ENCODE measurements at places on chromosomes 13 and 19.
A peak's percentile ranks its signal among the peaks of the same experiment; 100 is the strongest.

DNA sequence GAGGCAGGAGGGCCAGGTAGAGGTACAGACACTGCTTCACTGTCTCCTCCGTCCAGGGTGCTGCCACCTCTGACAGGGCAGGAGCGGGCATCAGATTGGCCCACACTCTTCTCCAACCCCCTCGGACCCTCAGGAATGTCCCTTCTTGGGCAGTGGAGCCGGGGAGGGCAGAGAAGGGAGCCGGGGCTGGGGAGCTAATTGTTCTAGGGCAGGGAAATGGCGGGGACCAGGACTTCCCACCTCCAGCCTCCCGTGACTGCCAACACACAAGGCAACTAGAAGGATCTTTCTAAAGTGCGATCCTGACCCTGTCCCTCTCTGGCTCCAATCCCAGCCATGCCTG lies 10.1 kb upstream of the RSPH6A start:
- DNase-seq = no peak

DNA sequence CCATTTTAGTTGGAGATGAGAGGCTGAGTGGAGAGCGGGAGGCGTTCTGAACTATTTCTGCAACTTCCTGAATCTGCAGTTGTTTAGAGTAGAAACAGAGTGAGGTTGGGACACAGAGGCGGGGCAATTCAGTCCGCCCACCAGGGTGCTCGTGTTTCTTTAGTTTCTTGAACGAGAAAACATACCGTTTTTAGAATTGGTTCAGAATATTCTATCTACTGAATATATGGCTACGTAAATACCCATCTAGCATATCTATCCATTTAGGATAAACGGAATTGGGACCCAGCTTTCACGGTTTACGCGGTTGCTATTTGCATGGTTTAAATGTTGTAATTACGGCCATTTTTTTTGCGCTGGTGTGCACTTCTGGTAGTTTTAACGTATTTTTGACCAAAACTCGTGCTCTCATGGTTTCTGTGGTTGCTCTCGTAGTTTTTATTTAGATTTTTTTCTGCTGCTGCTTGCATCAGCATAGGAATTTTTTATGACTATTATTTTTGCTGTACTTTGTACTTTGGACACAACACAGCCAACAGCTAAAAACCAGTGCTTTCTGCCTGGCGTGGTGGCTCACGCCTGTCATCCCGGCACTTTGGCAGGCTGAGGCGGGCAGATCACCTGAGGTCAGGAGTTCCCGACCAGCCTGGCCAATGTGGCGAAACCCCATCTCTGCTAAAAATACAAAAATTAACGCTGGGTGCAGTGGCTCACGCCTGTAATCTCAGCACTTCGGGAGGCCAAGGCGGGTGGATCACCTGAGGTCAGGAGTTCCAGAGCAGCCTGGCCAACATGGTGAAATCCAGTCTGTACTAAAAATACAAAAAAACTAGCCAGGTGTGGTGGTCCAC lies 32.7 kb downstream of the TIMM13 start:
- DNase-seq = no peak

- DNase-seq = no peak
Measured at GRCh38 chr13:37534676-37535075, 63.9 kb downstream of the POSTN start.

DNA sequence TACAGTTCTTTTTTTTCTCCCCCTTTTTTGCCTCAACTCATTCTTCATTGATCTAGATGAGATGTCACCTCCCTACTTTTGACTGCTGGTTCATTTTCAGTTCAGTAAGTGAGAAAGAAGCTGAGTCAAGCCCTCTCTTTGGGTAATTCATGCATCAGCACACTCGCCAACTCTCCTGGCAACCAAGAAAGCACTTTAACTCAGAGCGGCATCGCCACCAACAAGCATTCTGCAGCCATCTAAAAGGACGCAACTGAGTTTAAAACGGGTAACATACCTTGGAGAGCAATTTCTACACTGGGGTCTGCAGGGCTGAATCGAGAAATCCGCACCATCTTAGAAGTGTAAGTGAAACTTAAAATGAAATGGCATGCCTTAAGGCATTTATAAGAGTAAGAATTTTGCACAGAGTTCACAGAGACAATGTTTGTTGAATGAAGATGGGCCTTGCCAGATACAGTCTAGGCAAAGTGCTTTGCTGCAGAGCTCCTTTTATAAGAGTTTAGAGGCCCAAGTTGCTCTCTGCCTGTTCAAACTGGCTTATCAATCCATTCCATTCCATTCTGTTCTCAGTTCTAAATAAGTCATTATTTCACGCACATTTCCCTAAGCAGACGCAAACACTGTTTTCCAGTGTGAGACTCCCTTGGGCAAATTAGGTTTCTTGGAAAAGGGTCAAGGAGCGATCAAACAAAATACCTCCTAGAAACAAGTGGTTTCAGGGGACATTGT lies 338.0 kb downstream of the ENOX1 start:
- DNase-seq = no peak

DNA sequence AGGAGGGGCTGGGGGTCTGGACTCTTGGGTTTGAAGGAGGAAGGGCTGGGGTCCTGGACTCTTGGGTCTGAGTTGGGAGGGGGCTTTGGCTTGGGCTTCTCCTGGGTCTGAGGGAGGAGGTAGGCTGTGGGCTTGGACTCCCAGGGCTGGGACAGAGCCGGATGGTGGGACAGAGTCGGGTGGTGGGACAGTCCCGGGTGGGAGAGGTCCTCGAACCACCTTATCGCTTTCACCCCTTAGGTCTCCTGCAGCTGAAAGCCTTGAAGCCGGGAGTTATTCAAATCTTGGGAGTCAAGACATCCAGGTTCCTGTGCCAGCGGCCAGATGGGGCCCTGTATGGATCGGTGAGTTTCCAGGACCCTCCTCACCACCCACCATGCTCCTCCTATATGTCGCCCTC lies 1.4 kb downstream of the FGF21 start:
- DNase-seq = no peak

DNA sequence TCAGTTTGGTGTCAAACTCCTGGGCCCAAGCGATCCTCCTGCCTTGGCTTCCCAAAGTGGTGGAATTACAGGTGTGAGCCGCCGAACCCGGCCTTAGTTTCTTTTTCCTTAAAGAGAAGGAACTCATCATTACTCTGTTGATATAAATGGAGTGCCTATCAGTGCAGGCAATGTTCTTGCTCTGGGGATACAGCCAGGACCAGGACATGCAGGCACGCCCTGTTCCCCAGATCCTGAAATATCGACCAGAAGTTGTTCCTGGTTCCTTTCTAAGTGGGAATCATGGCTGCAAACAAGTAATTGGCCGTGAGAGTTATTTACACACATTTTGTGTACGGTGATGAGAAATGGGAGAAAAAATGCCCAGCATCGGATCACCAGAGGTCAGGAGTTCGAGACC lies 8.4 kb downstream of the DNM2 start:
- DNase-seq = no peak

GRCh38 chr13:108113407-108113806 lies 101.9 kb downstream of the LIG4 start:
- no peak for DNase-seq

GRCh38 chr19:13063461-13064091 lies 39.1 kb downstream of the LYL1 start:
- no peak for DNase-seq

GRCh38 chr19:11046605-11047354 lies 42.5 kb upstream of the LDLR start:
- DNase-seq = no peak

DNA sequence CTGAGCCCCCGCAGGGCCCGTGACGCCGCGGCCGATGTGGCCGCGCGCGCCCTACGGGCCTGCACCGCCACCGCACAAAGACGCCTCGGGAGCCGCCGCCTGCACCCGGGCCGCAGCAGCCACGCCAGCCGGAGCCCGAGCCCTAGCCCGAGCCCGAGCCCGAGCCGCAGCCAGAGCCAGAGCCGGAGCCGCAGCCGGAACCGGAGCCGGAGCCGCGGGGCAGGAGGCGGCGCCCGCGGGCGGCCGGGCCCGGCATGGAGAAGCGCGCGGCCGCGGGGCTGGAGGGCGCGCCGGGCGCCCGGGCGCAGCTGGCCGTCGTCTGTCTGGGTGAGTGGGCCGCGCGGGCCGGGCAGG lies 379 bp downstream of the LRP3 start:
- DNase-seq = no peak

DNA sequence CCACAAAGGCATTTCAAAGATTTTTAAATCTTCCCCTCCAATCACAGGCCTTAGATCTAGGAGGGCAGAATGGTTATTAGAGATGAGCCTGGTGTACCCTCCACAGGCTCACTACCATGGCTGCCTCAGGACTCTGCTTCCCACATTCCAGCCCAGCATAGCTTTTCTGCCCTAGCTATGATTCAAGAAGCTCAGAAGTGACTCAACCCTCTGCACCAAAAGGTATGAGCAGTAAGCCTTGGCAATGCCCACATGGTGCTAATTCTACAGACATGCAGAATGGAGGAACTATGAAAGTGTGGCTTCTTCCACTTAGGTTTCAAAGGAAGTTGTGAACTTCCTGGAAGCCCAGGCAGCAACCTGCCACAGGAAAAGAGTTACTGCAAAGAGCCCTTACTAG lies 786.2 kb downstream of the SLITRK6 start:
- DNase-seq = no peak

- DNase-seq = no peak
Measured at GRCh38 chr19:13984875-13985741, 21.0 kb downstream of the RFX1 start.

GRCh38 chr13:23203516-23203915 lies 22.7 kb downstream of the SGCG start:
- DNase-seq = no peak

DNA sequence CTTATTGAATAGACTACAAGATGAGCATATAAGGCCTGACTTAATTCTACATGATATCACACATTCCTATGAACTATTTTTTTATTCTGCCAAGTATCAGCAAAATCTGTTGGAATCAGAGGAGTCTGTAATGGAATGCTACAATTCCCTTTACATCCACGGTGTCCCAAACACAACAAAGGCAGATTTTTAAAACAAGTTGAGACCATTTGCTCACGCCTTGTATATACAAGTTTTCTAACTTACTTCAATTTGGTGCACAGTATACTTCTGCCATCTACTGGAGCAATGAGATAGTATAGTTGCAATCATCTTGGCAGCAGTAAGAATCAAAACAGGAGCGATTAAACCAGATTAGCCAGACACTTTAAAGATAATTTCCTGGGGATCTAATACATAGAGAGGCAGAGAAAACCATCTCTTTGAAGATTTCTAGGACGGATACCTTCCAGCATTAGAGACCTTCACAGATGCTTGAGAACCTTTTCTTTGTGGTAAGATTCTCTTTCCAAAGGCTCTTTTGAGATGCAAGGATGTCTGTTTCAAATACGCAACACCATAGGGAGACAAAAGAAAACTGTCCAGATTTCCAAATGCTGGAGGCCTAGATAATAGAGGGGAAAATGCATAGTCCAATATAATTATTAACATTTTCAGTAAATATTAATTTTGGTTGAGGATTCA lies 302.0 kb upstream of the MIR17HG start:
- no peak for DNase-seq

DNA sequence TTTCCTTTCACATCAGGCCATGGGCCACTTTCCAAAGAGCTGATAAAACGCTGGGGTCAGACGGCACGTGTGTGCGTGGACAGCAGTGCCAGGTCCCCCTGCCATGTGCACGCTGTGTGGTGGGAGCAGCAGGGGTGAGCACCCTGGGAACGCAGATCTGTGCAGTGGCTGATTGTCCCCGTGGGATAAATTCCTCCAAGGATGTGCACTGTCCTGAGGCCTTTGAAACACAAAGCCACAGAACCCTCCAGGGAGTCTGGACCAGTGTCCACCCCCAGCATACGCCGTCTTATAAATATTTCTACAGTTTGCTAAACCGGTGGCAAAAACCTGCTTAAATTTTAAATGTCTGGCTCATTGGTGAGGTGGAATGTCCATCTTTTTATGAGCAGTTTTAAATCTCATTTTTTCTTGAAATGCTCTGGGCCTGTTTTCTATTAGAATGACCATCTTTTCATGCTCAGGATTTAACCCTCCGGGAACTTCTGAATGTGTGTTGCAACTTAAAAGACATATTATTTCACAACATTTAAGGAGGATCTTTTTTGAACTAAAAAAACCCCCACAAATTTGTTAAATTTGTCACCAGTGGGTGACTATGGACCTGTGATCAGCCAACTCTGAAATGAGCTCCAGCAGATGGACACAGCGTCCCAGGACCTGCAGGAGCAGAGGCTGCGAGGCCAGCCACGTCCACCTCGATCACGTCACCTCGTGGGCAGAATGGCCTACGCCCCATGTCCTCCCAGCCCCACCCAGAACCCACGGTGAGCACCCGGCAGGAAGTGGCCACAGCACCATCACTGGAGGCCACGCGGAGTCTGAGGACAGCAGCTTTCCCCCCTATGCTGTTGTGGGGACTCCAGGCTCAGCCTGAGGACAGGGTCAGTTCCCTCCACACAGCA lies 68.6 kb downstream of the RASA3 start:
- no peak for DNase-seq

DNA sequence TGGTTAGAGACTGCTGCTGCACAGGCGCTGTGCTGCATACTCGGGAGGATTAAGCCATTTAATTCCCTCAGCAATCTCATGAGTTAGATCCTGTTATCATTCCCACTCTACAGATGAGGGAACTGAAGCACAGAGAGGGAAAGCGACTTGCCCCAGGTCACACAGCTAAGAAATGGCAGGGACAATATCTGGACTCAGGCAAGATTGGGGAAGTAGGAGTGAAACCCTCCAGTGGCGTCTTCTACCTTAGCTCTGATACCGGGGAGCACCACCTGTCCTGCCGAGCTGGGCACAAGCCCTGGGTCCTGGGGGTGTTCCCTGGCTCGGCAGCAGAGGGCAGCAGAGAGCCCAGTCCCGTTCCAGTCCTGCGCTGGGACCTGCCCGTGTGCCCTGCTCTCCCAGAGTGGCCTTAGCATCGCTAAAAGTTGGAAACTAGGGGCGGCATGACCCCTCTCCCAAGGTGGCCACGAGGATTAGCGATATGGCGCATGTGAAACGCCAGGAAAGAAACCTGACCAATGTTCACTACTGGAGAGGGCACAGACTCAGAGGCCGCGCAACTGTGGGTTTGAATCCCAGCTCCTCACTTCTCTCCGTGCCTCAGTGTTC lies 20.5 kb downstream of the CYTH2 start:
- DNase-seq = peak; percentile 62

DNA sequence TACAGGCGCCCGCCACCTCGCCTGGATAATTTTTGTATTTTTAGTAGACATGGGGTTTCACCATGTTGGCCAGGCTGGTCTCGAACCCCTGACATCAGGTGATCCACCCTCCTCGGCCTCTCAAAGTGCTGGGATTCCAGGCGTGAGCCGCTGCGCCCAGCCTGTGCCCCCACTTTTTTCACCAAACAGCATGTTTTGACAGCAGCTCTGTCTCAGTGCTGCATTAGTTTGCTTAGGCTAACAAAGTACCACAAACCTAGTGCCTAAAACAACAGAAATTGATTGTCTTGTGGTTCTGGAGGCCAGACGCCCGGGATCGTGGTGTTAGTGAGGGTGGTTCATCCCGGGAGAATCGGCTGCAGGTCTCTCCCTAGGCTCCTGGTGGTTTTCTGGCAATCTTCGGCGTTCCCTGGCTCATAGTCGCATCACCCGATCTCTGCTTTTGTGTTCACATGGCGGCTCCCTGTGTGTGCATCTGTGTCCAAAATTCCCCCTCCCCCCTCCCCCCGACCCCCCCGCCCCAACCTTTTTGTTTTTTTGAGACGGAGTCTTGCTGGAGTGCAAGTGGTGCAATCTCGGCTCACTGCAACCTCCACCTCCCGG lies 30.0 kb downstream of the MYH14 start:
- no peak for DNase-seq
